Activated naive CD4-positive, alpha-beta T cell treated with anti-CD3 and anti-CD28 coated beads for 36 hours (primary cell): ENCODE measurements at places on chromosomes 16 and 17. TPM values are rescaled to one million over a fixed set of nuclear protein-coding genes. Genes with fewer than 3 reads are reported as not detected.

Gene NME3
- total RNA-seq, result 39.4 TPM

Gene RASD1
- total RNA-seq, result 0.17 TPM

DNA sequence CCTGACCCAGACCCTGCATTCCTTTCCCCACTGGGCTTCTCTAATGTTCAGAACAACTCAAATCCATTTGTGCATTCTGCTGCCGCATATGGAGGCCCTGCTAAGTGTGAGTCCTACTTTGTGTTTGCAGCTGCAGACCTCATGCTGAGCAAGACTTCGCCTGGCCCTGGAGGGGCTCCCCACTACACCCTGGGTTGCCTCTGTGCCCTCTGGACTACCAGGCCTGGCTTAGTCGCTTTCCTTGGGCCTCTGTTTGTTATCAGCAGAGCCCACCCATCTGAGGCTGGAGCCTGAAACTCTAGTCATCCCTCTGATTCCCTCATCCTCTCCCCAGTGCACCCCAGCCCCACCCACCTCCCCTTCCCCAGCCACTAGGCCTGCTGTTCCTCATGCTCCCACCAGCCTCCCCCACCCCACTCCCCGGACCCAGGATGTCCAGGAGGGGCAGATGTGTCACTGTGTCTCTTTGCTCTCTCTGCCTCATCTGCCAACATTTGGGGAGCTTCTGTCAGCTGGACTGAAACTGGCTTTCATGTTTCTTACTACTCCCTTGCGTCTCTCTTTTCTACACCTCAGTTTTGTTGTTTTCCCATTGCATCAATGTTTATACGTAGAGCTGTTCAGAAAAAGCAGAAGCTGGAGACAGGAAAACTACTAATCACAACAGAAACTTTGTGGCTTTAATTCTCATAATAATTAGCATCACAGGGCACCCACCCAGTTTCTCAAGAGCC lies 17.9 kb upstream of the CD300E start:
- DNase-seq, result no peak

GRCh38 chr17:8766731-8767130 lies 8.4 kb upstream of the SPDYE4 start:
- DNase-seq, result no peak

GRCh38 chr17:2037155-2037554 lies 4.7 kb upstream of the OVCA2 start:
- DNase-seq, result no peak

DNA sequence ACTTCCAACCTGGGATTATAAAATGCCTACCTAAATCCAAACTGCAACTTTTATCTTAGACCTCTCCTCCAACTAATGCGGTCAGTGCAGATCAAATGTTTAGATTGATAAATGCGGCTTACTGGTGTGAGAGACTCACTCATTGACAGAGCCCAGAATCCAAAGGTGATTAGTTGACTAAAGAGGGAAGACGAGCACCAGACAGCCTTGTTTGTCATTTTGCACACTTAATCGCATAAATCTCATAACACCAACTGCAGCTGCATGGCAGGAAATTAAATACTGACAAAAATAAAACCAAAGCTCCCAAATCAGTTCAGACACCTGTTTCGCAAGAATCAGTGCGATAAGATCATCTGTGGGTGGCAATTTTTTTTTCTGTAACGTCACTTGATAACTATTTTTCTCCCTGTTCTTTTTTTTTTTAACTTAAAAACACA lies 35.9 kb downstream of the NACA2 start:
- no peak for DNase-seq

- DNase-seq, result no peak
Observed at GRCh38 chr16:75318737-75319136, 67.3 kb upstream of the BCAR1 start.

DNA sequence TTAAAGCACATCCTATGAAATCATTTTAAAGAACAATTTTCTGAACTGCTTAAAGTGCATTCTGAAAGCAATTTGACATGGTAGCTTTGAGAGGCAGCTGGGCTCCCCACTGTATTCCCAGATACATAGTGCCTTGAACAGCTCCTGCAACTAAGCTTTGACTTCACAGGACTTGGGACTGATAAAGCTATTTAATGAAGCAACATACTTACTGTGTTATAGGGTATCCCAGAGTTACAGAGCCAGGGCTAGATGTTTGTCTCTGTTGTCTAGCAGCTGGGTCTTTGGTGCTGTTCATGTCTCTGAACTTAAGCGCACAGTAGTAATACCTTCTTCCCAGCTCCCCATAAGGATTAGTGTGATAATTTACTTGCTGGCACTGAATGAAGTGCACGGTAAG lies 862 bp downstream of the ACSM1 start:
- DNase-seq, result no peak
